ENCODE measurements at places on chromosomes 1 and 21.

GRCh38 chr1:59295618-59296017 is 1.3 kb upstream of the FGGY start:
- DNase-seq, result no peak

DNA sequence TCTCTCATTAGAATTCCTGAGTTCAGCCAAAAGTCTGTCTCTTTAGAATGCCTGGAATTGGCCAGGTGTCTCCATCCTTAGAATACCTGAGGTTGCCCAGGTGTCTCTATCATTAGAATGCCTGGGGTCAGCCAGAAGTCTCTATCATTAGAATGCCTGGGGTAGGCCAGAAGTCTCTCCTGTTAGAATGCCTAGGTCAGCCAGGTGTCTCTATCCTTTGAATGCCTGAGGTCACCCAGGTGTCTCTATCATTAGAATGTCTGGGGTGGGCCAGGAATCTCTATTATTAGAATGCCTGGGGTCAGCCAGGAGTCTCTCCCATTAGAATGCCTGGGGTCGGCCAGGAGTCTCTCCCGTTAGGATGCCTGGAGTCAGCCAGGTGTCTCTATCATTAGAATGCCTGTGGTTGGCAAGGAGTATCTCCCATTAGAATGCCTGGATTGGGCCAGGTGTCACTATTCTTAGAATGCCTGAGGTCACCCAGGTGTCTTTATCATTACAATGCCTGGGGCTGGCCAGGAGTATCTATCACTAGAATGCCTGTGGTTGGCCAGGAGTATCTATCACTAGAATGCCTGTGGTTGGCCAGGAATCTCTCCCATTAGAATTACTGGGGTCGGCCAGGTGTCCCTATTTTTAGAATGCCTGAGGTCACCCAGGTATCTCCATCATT is 43.0 kb downstream of the RNF187 start:
- no peak for DNase-seq

- DNase-seq, result no peak
Observed at GRCh38 chr1:77382366-77382765, 100.5 kb downstream of the AK5 start.

GRCh38 chr1:226063977-226064815 is 1.7 kb downstream of the H3-3A start:
- DNase-seq, result no peak

DNA sequence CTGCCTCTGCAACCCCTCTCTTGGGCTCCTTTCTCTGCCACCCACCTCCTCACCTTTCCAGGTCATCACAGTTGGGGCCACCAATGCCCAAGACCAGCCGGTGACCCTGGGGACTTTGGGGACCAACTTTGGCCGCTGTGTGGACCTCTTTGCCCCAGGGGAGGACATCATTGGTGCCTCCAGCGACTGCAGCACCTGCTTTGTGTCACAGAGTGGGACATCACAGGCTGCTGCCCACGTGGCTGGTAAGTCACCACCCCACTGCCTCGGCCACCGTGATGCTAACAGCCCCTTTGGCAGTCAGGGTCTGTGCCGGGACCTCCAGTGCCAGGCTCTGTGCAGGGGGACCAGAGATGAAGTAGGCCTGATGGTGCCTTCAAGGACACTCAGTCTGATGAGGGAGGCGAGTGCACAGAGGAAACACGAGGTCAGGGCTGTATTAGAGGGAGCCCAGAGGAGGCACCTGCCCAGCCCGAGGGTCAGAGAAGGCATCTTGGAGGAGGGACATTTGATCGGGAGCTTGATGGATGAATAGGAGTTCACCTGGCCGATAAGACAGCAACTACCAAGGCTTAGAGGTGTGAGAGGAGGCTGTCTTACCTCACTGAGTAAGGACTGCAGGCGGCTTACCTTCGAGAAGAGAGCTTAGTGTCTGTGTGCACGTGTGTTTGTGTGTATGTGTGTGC is 18.1 kb downstream of the PCSK9 start:
- DNase-seq, result no peak

- no peak for DNase-seq
Observed at GRCh38 chr1:161994175-161994668, 29.4 kb downstream of the OLFML2B start.
